ENCODE measurements at places on chromosomes 1 and 21.

DNA sequence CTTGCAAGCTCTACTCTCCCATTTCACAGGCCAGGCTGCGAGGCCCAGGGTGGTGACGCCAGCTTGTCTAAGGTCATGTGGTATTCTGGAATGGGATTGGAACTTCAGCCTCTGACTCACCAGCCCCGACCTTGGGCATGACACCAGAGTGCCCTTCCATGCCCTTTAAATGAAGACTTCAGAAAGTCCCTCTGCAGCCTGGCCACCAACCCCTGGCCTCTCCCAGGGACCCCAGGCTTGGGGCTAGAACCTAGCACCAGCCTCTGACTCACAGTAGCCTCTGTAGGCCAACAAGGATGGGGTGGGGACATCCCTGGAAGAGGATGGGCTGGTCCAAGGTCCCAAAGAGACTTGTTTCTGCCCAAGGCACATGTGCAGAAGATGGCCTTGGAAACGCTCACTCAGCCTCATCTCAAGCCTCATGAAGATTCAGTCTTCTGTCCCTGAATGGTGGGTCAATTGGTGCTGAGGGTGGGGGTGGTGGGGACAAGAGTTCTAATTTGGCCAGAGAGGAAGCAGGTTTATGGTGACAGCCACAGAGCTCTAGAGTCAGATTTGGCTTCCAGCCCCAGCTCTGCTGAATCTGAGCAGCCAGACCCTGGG lies 36.1 kb upstream of the RUNX3 start:
- DNase-seq: no peak

DNA sequence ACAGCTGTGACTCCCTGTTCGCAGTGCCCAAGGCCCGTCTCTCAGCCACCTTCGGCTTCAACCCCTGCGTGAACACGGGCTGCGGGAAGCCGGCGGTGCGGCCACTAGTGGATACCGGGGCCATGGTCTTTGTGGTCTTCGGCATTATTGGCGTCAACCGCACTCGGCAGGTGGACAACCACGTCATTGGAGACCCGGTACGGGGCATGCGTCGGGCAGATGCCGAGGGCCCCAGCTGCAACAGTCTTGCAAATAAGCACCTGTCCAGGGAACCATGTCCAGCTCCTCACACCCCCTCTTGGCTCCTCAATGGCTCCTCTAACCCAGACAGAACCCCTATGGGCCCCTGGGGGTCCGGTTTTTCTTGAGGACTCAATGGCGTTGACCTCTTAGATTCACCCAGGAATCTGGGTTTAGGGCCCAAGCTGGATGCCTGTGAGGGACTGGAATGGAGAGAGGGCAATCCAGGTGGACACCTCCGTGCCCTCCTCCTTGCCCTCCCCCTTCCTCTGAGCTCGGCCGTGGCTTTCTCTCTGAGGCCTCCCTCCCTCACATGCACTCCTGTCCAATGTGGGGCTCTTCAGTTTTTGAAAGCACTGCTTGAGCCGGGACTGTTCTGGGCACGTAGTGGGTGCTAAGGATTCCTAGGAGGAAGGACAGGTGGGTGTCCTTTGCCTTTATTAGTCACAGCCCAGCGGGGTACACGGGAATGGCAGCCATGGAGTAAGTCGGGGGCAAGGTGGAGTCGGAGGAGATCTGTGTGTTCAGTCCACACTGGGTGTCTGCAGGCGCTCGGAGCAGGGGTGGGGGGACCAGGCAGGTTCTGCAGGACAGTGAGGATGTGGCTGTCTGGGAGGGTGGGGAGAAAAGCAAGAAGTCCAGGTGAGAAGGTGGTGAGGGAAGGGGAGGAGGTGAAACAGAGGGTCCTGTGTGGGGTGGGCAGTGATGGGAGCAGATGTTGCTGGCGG lies 51.1 kb downstream of the DISP3 start:
- no peak for DNase-seq

DNA sequence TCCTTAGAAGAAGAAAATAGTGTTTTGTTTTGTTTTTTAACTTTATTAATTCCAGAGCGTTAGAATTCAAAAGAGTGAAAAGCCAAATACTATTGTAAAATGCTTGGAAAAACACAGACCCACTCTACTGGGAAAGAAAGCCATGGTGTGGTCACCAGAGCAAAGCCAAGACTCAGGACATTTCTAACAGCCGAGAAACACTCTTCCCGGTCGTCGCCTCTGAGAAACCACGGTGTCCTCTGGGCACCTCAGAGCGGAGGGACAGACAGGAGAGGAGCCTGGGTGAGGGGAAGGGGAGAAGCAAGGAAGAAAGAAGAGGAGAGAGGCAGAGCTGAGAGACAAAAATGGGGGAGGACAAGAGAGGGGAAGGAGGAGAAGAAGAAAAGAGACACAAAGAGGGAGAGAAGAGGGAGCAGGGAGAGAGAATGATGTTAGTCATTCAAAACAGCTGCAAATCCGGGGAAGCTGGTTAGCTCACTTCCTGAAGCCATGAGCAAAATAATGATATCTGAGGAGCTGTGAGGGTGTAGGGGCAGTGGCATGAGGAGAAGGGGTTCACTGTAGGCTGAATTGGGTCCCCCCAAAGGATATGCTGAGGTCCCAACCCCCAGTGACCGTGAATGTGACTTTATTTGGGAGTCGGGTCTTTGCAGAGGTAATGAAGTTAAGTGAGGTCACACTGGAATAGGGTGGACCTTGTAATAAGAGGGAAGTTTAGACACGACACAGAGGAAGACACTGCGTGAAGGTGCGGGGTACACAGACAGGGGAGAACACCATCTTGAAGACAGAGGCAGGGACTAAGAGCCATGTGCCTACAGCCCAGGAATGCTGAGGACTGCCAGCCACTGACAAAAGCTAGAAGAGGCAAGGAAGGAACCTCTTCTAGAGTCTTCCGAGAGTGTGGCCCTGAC lies 58.2 kb upstream of the DMRTB1 start:
- no peak for DNase-seq

DNA sequence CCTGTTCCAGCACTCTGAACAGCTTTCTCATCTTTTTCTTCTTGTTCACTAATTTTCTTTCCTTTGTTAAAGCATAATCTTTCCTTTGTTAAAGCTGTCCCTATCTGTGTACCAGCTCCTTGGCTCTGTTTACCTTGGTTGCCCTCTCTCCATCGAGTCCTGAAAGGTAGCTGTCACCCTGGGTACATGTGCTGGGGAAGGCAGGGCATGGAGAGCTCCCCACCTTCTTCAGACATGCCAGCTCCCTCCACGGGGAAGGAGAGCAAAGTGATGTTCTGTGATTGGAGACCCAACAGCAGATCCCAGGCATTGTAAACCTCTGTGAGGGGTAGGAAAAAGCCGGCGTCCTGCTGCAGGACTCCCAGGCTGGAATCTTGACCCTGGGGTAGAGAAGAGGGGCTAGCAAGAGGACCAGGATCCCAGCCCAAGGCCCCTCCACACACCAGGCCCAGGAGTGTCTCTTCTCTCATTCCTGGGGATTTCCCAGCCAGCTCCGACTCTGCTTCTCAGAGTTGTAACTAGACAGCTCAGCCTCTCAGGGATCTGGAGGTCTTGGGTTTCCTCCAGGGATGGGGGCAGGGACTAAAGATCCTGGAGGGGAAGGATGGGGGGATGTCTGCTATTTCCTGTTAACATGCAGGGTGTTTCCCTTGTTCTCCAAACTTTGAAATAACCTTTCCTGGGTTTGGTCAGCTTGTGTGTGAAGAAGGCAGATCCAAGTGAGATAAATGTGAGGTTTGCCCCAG lies 34.4 kb downstream of the TMCC2 start:
- no peak for DNase-seq

DNA sequence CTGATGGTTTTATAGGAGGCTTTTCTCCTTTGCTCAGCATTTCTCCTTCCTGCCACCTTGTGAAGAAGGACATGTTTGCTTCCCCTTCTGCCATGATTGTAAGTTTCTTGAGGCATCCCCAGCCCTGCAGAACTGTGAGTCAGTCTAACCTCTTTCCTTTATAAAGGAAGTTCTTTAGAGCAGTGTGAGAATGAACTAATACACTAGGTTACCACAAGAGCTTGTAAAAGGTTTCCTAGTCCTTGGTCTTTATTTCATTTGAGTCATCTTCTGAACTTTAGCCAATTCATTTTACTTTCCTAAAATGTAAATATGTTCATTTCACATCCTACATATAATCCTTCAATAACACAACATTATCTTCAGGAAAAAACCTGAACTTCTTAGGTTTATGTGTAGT lies 365.3 kb downstream of the HHIPL2 start:
- no peak for DNase-seq

DNA sequence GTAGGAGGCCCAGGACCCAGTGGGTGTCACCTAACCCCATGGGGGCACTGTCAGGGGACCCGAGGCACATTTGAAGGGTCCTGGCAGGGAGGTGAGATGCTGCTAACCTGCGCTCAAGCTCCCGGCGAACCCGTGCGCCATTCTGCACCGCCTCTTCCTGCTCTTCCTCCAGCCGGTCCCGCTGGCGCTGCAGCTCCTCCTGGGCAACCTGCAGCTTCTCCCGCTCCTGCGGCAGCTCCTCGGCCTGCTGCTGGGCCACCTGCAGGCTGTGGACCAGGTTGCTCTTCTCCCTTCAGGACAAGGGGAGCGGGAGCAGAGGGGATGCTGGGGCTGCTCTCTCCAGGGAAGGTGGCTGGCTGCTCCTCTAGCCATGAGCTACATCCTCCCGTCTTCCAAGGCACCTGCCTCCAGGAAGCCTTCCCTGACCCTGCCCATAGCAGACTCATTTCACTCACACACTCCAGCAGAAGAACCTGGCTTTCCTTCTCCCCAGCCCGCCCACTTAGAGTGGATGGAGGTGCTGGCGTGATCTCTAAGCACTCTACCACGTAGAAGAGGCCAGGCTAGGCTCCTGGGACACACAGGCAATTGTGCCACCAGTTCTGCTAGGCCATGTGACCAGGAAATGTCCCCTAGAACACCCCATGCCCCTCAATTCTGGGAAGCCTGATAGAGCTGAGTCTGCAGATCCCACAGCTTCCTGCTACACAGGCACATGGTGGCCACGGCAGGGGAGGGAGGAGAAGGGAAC lies 15.2 kb upstream of the NBPF1 start:
- no peak for DNase-seq

GRCh38 chr1:28510273-28510969 lies 4.6 kb downstream of the RCC1 start:
- no peak for DNase-seq

- DNase-seq: no peak
These were observed 5.0 kb upstream of the MEAF6 start for GRCh38 chr1:37519613-37520012.

DNA sequence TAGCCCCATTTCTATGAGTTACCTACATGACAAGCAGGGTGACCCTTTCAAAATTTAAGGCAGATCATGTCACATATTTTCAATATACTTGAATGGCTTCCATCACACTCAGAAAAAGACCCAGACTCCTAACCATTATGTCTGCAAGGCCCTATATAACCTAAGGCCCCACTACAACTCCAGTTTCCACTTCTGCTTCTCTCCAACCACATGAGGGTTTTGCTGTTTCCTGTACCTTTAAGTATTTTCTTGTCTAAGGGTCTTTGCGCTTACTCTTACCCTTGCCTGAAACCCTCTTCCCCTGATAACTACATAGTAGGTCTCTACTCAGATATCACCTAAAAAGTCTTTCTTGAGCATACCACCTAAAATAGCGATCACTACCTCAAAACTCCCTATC lies 46.1 kb downstream of the SGIP1 start:
- DNase-seq: no peak

- DNase-seq: no peak
These were observed 2.7 kb upstream of the PLOD1 start for GRCh38 chr1:11931845-11932244.

DNA sequence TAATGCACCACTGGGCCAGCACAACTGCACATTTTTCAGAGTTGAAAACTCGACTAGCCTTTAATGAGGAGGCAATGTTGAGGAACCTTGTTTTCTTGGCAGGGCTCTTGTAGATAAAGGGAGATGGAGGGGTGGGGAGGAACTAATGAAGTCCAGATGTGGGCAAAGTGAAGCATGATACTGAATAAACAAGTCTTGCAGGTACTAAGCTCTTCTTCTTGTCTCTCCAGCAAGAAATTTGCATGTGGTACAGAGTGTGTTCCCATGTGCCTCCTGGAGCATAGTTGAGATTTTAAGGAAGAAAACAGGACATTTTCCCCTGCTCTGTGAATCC lies 47.0 kb downstream of the PLPP3 start:
- DNase-seq: no peak

- no peak for DNase-seq
These were observed 232.7 kb downstream of the KCNJ6 start for GRCh38 chr21:37683396-37684114.

DNA sequence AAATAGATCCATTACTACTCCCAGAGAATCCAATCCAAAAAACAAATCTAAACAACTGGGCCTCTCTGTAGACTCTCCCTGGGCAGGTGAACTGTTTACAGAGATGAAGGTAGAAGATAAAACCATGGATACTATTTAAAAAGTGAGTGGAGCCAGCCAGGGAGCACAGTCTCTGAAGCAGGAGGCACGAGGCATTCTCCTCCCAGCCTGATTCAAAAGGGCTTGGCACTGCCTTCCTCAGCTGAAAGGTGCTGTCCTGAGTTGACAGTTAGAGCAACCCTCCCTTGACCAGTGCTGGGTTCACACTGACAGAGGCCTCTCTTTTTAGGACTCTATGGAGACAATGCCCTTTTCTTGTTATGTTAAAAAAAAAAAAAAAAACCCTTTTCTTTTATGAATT lies 36.8 kb downstream of the HENMT1 start:
- no peak for DNase-seq

DNA sequence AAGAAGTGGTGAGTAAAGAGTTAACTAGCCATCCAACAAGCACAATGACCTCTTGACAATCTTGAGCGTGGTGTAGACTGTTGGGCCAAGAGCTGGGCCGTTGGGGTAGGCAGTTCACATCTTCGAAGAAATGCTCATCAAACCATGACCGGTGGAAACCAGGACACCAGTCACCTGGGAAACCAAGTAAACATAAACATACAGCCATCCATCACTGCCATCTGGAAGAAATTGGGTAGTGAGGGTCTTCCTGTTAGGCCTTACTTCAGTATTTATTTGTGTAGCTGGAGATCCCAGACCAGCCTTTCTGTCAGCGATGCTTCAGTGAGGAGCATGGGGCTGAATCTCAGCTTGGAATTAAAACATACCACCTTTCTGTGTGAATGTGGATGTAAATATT lies 108.1 kb upstream of the HAO2 start:
- DNase-seq: no peak

GRCh38 chr1:166937329-166937728 lies 38.0 kb downstream of the ILDR2 start:
- DNase-seq: no peak

DNA sequence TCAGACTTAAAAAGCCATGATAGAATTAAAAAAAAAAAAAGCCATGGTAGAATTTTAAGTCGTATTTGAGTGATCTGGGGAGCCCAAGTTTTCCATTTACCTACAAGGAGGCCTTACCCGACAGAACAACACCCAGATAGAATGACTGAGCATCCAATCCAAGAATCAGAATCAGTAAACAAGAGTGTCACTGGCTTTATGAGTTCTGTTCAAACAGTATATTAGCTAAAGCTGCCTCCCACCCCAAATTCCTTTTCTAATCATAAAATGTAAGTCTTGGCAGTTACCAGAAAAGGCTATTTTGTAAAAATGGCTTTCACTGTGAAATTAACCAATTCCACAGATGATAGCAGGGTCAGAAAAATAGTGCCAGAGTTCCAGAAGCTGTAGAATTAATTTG lies 1.2 kb downstream of the GTF2B start:
- DNase-seq: no peak

All from stimulated activated CD8-positive, alpha-beta memory T cell treated with anti-CD3 and anti-CD28 coated beads, Interleukin-15, amount 100 ng/mL, for 4 hours (primary cell).